ENCODE measurements at places on chromosomes 5 and 9.

DNA sequence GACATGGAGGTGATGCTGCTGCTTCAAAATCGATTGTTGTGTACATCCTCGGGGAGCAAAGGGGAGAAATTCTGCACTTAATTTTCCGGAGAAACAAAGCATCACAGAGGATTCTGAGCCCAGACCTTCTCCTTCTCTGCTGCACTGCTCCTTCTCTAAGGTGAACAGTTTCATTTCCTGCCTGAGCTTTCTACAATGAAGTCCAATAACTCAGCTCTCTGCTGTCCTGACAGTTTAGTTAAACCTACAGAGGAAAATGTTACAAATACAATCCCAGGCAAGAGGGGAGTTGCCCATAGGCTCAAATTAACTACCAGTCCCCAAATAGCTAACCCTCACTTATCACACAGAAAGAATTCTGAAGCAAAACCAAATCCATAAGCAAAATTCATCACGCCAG lies 206.3 kb downstream of the EFNA5 start:
- no peak for DNase-seq

DNA sequence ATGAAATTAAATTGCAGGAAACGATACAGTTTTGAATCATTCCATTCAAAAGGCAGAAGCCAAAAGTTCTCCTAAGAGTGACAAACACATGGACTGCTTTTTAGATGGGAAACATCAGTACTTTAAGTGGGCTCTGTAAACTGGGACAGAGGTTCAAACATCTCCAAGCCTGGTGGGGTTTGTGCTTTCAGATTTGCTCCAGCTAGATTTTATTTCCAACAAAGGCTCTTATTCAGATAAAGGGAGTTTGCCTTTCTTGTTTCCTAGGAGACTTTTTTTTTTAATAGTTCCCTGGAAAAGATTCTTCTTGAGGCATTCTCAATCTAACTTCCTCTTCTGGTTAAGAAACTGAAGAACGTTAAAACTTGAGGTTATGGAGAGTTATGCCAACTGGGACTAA lies 277.6 kb downstream of the TMEM38B start:
- DNase-seq = no peak

- DNase-seq = no peak
Measured at GRCh38 chr9:125593581-125594222, 113.3 kb downstream of the MAPKAP1 start.

GRCh38 chr5:59496524-59497134 lies 396.9 kb downstream of the PDE4D start:
- no peak for DNase-seq

- DNase-seq = no peak
Measured at GRCh38 chr9:134712926-134713325, 71.3 kb downstream of the COL5A1 start.

DNA sequence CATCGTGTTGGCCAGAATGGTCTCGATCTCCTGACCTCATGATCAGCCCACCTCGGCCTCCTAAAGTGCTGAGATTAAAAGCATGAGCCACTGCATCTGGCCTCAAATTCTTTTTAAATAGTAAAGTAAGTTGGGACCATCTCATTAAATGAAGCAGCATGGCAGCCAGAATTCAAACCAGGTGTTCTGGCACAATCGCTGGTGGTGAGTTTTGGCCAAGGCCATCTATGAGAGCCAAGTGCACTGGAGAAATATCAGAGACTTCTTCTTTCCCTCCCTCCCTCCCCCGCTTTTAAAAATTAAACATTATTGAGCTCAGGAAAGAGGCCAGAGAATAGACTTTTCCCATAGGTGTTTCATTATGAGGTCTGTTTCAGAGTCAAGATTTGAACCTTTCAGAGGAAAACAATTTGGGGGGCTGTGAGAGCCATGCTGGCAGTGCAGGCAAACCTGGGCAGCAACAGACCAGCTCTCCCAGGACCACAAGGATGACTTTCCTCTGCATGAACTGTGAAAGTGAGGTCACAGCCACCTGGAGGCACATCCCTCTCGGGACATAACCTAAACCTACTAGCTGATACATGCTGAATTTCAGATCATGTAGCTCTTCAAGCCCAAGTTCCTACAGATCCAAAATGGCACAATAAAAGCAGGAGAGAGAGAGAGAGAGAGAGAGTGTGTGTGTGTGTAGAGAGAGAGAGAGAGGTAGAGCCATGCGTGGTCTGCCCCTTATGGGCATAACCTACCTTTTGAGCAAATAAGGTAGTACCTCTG lies 94.6 kb upstream of the DMRT1 start:
- DNase-seq = no peak

DNA sequence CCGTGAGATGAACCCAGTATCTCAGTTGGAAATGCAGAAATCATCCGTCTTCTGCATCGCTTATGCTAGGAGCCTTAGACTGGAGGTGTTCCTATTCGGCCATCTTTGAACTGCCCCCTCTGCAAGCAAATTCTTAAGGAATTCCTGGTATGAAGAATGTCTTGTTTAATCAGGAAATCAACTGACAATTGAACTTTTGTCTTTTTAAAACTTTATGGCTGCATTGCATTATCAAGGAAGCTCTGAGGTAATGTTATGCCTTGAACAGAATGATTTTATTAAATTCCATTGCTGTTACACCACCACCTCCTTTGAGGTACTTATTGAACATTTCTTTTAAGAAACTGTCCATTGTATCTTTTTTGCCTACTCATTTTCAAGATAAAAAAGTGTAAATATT lies 1915.7 kb upstream of the CDH9 start:
- DNase-seq = no peak

- DNase-seq = no peak
Measured at GRCh38 chr9:5552301-5552700, 42.0 kb downstream of the PDCD1LG2 start.

- no peak for DNase-seq
Measured at GRCh38 chr9:137592767-137593166, 2.5 kb upstream of the ZMYND19 start.

- DNase-seq = no peak
Measured at GRCh38 chr5:125961150-125961549, 462.1 kb upstream of the GRAMD2B start.

GRCh38 chr9:3848445-3849114 lies 322.8 kb upstream of the RFX3 start:
- DNase-seq = no peak

DNA sequence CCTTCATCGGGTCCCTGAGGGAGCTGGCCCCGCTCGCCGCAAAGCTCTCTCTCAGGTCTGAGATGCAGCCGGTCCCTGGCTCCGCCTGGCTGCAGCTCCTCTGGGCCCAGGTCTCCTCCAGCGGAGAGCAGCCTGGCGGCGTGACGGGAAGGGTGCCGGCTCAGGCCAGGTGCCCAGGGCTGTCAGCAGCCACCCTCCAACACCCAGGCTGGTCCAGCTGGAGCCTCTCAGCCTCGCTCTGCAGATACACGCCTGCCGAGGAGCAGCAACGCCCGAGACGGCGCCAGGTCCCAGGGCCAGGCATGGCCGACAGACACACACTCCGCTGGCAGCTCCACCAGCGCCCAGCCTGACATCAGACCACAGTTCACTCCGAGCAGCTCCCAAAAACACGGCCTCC lies 25.6 kb downstream of the FAM163B start:
- no peak for DNase-seq

- no peak for DNase-seq
Measured at GRCh38 chr9:12775679-12776512, 1.1 kb downstream of the LURAP1L start.

DNA sequence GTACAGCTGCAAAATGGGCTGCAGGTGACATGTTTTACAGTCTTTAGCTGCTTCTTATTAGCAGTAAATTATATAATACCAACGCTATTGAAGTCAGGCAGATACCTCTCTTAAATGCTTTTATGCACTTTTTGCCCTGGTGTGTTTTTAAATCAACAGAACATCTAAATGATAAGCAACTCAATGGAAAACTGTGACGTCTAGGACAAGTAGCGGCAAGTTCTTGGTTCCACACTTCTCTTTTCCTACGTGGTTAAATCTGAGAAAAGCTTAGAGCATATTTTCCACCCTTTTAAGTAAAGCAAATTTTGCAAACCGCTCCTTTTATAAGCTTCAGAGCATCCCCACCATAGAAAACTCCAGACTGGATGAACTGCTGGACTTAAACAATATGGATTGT lies 58.1 kb downstream of the CEMIP2 start:
- DNase-seq = no peak

GRCh38 chr9:88748566-88749261 lies 213.7 kb downstream of the NXNL2 start:
- no peak for DNase-seq
